Stimulated activated CD4-positive, alpha-beta T cell treated with anti-CD3 and anti-CD28 coated beads, Interleukin-15, amount 100 ng/mL, for 48 hours (primary cell): ENCODE measurements at places on chromosomes 4 and X.

- no peak for DNase-seq
Observed at GRCh38 chr4:119264743-119265142, 52.2 kb downstream of the USP53 start.

DNA sequence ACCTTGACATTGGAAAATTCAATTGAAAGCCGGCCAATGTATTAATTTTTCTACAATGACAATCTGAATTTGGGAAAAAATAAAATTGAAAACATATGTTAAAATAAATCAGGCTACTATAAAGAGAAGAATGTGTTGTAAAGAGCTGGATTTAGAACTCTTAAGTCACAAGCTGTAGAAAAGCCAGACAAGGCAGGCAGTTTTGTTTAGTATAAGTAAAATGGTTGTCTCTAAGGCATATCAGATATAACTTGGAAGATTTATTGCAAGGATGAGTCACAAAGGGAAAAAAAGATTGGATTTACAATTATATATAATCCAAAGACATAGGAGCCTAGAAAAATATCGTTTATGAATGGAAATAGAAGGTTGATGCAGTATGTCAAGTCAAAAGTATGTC, 549.1 kb upstream of the EPHA5 start:
- no peak for DNase-seq

DNA sequence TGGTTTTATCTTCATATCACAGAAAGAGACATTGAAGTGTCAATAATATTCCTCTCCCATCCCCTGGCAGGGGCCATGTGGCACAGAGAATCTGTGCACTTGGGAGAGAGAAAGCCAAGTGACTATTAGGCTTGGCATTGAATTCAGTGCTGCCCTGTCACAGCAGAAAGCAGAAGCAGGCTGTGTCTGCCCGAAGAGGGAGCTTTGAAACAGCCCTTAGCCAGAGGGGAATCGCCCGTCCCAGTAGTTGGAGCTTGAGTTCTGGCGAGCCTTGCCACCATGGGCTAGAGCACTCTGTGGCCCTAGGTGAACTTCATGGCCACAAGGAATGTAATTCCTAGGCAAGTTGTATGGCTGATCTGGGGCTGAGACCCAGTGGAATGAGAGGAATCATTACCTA, 282.5 kb upstream of the PCDH10 start:
- no peak for DNase-seq

DNA sequence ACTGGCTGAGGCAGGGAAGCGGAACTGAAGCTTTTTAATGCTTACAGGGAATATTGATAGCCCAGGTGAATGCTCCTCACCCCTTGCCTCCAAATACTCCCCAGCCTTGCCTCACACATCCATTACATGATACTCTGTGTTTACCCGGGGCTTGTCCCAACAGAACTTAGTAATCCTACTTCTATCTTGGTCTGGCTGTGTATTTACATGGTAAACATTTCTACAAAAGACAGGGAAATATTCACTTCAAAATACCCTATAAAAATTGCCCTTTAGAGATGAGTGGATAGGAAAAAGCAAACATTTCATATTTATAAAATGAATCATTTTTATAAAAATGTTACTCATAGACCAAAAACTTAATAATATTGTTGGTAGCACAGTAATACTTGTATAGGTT, 120.1 kb downstream of the NHS start:
- no peak for DNase-seq

DNA sequence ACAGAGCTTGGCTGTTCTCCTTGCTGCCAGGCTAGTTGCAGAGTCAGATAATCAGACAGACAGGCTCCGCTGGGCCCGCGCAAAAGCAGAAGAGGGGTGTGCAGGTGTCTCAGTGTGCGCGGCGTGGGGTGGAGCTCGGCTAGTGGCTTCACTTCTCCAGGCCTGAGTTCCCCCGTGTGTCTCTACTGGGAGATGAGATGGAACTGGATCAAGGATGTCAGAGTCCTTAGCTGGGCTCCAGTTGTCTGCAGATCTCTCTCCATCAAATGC, 21.1 kb downstream of the HTRA3 start:
- DNase-seq = no peak

GRCh38 chr4:25882226-25882625, 19.4 kb upstream of the SEL1L3 start:
- DNase-seq = no peak

DNA sequence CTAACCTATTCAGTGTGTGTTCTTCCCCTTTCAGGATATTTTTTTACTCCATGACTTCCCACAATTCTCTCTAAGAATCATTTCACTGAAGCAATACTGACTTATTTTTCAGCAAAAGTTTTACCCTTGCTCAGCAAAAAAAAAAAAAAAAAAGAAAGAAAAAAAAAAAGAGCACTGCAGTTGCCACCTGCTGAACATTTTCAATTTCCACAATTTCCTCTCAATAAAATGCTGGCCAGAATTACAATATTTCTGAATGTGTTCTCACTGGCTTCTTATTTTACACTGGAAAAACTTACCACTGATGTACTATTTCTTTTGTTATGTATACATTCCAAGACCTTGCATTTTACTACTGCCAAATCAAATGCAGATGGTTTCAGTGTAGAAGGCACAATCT, 210.4 kb downstream of the PAPSS1 start:
- no peak for DNase-seq

GRCh38 chrX:141221611-141222010, 20.7 kb downstream of the SPANXC start:
- no peak for DNase-seq

GRCh38 chr4:52643785-52644244, 15.3 kb downstream of the USP46 start:
- no peak for DNase-seq

DNA sequence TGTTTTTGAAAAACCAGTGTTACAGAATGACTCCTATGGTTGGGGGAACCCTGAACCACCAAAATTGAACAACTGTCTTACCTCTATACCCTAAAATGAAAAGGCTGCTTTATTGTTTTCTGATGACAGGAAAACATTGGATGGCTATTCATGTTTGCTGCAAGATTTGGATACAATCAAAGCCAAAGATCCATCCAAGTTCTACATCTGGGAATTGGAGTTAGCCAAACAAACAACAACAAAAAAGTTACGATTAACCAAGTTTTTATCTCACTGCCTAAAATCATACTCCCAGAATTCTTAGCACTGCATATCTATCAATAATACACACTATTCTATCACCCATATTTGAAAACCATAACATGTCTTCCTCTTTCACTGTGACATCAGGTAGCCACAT, 349.7 kb upstream of the SLC7A11 start:
- DNase-seq = no peak

- no peak for DNase-seq
Observed at GRCh38 chr4:176052744-176053143, 12.9 kb upstream of the WDR17 start.

GRCh38 chr4:61605984-61606383, 405.9 kb downstream of the ADGRL3 start:
- no peak for DNase-seq

DNA sequence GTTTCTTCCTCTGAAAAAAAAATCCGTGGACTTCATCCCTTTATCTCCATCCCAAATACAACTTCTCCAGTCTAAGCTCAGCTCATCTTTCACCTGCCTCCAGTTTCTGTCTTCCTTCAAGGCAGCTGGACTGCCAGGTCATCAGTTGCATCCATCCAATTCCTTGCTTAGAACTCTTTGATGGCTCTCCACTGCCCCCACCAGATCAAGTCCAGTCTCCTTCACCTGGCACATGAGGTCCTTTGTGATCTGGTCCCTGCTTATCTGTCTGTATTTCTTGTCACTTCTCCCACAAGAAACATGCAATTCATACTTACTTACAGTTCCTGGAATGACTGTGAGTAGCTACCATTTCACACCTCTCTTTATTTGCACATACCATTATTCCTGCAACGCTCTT, 33.8 kb downstream of the OTUD6A start:
- DNase-seq = no peak

- peak; percentile 10 for DNase-seq
Observed at GRCh38 chrX:48696909-48697727, 584 bp downstream of the SUV39H1 start.

- DNase-seq = no peak
Observed at GRCh38 chrX:37420185-37420584, 71.0 kb downstream of the PRRG1 start.

GRCh38 chr4:182808673-182809416, 108.3 kb downstream of the DCTD start:
- DNase-seq = peak; percentile 43

- DNase-seq = no peak
Observed at GRCh38 chr4:147853706-147854105, 121.8 kb downstream of the ARHGAP10 start.

DNA sequence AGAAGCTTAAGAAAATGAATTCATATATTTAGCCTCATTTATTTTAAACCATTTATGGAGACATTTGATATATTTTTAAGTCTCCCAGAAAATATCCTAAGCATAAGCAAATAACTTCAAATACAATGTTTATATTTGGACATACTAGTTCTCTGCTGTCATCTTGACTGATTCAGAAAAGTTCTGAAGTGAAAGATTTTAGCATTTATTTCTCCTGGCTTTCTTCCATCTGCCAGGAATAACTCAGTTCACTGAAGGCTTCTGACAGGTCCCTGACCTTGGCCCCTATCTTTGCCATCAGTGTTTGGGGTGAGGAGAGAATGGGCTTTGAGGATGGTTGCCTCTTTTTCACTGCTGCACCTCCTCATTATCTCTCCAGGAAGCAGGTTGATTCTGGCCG, 115.7 kb downstream of the SLIT2 start:
- no peak for DNase-seq

DNA sequence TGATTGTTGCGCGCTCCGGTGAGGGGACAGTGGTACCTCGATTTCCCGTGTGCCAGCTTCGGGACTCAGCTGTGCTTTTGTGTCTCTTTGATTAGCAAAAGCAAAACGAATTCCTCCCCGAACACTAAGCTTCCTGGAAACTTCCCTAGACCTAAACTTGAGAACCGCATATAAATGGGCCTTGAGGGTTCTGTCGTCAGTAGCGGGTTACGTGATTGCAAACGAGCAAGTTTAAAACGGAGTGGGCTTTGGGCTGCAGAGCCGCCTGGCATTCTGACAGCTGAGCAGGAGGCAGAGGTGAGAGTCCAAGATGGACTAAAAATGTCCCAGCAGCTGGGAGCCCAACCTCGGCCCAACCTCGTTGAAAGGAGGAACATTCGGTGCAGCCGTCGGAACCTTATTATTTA, 1.2 kb upstream of the TAPT1 start:
- DNase-seq = no peak

DNA sequence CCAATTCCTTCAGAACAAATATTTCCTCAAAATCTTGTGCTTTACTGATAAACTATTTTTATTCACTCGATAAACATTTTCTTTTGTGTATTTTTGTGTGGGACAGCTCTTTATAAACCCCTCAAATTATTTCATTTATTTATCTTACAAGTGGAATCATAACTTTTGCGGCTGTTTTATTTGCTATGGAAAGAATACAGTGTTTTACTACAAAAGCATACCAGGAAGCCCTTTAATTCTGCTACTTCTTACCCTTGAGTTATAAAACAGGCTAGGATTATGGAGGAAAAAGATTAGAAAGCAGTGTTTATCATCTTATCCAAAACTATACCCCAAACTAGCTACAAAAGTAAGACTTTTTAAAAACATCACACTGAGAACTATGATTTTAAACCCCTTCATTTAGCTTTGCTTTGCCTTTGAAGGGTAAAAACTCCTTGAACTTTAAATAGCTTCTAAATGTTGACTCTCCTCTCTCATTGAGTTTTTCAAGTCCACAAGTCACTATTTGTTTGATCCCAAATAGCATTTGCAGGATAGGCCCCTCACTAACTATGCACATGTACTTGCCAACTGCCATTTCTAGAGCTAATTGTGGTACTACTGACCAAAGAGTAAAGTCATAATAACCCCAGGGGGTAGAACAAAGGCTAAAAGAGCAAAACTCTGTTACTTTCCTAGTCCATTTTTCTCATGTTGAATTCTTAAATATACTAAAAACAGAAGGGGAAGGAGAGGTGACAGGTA, 45.8 kb upstream of the SGMS2 start:
- DNase-seq = no peak

DNA sequence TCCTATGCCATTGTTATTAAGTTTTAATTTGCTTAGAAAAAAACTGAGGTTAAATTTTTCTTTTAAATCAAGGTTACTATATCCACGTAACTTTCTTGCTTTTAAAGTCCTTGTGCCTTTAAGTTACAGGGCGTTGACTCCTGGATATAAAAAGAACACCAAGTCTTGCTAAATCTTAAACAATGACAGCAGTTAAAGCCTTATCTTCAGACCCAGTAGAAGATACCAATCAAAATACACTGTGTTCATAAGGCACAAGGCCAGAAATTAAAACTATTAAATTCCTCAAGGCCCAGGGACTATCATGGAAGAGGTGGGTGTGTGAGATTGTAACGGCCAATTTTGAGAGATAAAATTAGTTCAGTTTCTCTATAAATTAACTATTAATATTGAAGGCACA, 60.4 kb downstream of the PAGE2 start:
- no peak for DNase-seq

GRCh38 chr4:142194905-142195304, 558.5 kb downstream of the IL15 start:
- DNase-seq = no peak

- DNase-seq = no peak
Observed at GRCh38 chr4:12584116-12584875, 899.8 kb downstream of the RAB28 start.

- DNase-seq = no peak
Observed at GRCh38 chrX:34365471-34365870, 233.4 kb upstream of the FAM47A start.

GRCh38 chr4:147340591-147341120, 140.2 kb upstream of the EDNRA start:
- DNase-seq = no peak

DNA sequence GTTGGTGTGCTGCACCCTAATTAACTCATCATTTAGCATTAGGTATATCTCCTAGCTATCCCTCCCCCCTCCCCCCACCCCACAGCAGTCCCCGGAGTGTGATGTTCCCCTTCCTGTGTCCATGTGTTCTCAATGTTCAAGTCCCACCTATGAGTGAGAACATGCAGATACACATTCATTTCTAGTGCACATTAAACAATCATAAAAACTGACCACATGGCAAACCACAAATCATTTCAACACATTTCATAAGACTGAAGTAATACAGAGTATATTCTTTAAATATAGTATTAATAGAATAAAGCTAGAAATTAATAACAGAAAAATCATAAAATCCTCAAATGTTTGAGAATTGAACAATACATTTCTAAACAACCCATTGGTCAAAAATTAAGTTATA, 34.1 kb downstream of the PRKG2 start:
- no peak for DNase-seq

GRCh38 chrX:37785569-37785968, 5.7 kb downstream of the CYBB start:
- DNase-seq = no peak
